ENCODE measurements at places on chromosomes 11 and 22.

DNA sequence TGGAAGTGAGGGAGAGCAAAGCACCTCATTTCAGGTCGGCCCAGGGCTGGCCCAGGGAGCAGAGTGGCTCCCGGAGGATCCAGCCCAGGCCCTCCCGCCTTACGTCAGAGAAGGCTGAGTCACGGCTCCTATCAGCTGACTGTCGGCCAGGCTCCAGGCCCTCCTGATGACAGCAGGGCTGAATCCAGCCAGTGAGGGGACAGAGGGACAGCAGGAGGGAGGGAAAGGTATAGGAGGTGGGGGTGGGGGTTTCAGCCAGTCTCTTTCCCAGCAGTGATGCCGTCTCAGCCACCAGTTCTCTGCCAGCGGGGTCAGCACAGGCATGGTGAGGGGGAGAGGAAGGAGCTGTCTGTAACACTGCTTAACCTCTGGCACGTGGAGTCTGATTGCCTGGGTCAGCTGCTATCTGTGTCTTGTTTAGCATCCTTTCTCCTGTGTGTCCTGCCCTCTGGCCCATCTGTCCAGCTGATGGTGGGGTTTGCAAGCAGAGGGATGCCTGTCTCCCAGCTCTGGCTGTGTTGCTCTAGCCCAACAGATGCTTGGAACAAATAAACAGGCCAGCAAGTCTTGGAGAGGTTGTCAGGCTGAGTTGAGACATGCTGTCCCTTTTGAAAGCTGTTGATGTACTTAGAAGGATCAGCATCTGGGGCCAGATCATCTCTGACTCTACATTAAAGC is 74.0 kb downstream of the ADAMTS15 start:
- DNase-seq: no peak

DNA sequence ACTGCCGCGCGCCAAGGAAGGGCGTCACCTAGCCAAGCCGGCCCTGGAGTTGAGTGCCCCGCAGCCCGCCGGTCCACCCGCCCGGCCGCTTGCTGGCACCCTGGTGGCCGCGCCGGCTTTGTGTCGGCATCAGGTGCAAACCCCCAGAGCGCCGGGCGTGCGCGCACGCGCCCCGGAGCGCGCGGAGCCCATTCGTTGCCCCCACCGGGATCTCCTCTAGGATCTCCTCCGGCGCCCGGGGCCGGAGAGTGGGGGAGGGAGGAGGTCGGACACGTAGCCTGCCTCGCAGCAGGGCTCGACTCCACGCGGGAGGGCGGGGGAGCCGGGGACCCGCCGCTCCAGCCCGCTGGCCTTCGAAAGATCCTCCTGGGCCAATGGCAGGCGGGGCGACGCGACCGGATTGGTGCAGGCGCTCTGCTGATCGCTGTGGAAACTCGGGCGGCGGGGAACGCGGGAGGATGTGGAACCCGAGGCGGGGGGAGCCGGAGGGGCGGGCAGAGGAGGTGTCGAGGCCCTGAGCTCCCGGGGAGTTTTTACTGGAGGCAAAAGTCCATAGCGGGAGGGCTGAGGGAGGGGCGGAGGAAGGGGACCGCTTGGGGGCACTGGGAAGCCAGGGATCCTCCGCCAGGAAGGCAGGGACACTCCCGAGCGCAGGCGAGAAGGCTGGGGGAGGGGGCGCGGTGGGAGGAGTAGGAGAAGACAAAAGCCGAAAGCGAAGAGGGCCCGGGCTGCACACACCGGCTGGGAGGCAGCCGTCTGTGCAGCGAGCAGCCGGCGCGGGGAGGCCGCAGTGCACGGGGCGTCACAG is at the start of gene FADS2:
TSS of gene FADS2 (plus strand) at position 730 of the 808 bp plus-strand sequence. CDS start 91 bp downstream, outside the sequence.
- DNase-seq: peak; percentile 58

- no peak for DNase-seq
Observed at GRCh38 chr11:27873664-27874063, 173.4 kb upstream of the BDNF start.

DNA sequence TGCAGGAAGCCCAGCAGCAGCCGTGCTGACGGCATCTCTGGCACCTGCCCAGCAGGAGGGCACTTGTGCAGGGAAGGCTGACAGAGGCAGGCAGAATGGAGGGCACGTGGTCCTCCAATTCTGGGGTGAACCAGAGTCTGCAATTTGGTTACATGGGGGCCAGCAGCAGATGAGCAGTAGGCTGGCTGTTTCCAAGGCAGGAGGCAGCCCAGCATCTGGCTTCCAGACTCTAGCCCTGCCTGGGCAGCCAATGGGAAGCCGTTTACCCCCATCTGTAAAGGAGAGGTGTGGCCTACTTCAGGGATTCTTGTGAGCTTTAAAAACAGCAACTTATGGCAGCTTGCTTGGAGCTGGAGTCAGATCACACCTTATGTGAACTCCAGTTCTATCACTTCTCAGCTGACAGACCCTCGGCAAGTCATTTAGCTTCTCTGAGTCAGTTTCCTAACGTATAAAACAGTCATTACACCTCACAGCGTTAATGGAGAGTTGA is 27.9 kb upstream of the RASL10A start:
- DNase-seq: no peak

GRCh38 chr11:126380909-126381308 is 25.4 kb downstream of the ST3GAL4 start:
- DNase-seq: no peak

DNA sequence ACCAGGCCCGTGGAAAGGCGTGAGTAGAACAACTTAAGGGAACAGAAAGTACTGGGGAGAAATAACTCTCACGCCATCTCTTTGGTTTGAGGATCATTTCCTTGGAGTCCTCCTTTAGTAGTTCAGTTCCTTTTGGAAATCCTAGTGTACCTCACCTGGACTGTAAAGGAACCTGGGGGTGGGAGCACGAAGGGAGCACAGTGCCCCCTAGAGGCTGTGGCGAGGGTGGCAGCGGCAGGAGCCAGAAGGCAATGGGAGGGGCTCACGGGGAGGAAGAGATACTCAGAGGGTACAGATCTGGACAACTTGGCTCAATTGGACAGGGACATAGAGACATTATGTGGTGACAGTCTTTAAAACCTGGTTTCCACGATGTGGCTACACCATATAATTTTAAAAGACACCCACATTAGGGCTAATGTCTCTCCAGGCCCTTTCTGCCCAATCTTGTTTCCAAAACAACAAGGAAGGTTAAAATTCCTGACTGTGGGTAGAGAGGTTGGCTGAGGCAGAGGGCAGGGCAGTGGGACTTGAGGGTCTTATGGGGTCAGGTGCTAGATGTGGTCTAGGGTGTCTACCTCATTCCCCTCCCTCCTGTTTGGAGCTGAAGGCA is 87.0 kb downstream of the CSNK2A3 start:
- DNase-seq: peak; percentile 66

DNA sequence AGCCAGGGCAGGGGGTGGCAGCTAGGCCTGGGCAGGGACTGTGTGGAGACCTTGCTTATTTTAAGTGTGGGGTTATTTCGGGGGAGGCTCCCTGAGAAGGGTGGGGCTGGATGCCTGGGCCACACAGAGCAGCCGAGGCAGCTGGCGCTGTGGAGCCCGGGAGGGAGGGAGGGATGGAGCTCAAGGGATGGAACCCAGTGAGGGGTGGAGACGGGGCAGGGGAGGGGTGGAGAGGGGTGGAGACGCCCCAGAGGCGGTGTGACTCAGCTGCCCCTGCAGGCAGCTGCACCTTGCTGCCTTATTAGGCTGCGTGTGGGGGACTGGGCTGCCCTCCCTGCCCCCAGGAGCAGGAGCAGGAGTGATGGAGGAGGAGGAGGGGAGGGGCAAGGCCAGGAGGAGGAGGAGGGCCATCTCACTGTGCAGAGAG is 9.8 kb upstream of the TSSC4 start:
- DNase-seq: no peak

GRCh38 chr11:120270386-120270785 is 30.4 kb downstream of the POU2F3 start:
- no peak for DNase-seq

DNA sequence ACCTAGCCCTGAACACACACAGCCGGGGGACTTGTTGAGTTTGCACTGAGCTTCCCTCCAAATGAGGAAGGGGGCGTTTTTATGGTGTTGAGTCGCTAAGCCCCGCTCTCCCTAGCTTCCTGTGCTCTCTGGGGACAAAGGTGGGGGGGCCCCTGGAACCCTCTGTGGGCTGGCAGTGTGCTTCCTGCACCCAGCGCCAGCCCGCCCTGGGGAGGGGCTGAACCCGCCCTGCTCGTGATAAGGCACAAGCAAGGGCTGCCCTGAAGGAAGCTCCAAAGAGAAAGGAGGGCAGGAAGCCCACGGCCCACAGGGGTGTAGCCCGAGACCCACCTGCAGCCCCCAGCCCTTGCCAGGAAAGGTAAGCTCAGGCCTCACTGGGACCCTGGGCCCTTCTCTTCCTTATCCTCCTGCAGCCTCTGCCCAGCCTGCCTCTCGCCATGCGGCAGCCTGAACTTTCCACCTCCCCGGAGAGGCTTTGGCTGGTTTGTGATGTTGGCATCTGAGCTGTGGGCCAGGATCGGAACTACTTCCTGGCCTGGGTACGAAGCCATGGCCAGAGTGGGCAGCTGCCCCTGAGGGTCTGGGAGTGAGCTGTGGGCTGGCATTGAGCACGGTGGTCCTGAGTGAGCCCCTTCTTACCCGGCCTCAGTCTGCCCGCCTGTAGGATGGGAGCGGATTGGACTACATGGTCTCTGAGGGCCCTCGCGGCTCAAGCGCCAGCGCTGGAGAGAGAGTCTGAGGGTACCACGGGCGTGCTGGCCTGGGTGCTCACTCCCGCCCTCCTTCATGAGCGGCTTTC is at the start of gene FERMT3:
TSS of gene FERMT3 (plus strand) at position 265 of the 799 bp plus-strand sequence. CDS start 644 bp downstream, outside the sequence.
- peak; percentile 70 for DNase-seq

GRCh38 chr11:68374531-68374930 is 62.1 kb downstream of the LRP5 start:
- DNase-seq: no peak

- no peak for DNase-seq
Observed at GRCh38 chr11:66981976-66982578, 7.0 kb downstream of the C11orf86 start.

DNA sequence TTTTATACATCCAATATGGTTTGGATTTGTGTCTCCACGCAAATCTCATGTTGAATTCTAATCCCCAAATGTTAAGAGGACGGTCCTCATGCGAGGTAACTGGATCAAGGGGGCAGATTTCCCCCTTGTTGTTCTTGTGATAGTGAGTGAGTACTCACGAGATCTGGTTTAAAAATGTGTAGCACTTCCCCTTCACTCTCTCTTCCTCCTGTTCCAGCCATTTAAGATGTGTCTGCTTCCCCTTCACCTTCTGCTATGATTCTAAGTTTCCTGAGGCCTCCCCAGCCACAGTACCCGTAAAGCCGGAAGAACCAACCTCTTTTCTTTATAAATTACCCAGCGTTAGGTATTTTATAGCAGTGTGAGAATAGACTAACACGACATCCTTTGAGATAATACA is 98.6 kb downstream of the TTC28 start:
- no peak for DNase-seq

- peak; percentile 93 for DNase-seq
Observed at GRCh38 chr11:236774-237767, at the start of gene PSMD13. PSMD13 (plus strand) TSS chr11:236976; CDS start chr11:237050, 74 bp downstream.

DNA sequence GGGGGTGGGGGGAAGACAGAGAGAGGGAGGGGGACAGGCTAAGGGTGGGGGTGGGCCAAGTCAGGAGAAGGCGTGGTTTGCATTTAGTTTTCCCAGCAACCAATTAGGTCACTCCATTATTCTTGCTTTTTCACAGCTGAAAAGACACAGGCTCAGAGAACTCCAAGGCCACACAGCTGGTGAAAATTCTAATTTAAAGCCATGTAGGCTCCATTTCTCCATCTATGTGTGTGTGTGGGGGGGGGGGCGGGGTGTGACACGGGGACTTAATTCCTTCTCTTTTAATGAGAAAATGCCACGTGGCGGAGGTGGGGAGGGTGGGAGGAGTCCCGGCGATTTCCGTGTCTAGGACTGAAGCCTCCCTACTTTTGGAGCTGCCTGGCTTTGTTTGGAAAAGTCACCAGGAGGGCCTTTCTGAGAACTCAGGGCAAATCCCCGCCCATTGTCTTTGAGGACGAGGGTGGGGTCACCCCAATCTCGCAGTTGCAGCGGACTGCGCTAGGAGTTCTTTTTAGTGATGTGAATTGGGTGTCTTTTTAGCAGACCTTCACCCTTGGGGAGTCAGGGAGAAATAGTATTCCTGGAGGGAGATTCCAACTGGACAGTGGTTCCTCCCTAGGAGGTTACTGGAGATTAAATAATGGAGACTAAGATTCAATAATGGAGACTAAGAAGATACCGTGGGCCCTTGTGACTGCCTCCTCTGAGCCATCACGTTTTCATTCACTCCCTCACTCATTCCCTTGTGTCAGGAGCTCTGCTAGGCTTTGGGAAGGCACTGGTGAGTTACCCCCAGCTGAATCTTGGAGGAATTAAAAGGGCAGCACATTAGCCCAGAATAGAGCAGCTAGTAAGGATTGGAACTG is 36.4 kb upstream of the PTPRJ start:
- DNase-seq: no peak

GRCh38 chr11:117851852-117852251 is 24.6 kb downstream of the FXYD6 start:
- no peak for DNase-seq

DNA sequence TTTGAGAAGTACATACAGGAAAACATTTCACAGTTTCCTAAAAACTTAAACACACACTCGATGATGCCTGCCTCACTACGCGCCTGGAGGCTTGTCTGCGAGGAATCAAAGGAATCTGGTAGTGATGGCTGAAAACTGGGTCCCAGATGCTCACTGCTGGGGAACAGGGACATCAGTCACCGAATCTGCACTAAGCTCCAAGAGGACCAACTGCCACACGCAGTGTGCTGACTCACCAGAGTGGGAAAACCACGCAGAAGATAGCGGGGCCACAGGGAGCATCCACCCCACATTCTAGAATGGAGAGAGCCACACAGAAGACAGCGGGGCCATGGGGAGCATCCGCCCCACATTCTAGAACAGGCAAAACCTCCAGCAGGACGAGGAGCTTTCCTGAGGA is 24.3 kb upstream of the MOB2 start:
- no peak for DNase-seq

GRCh38 chr22:47209040-47209514 is 446.6 kb downstream of the TBC1D22A start:
- DNase-seq: no peak

DNA sequence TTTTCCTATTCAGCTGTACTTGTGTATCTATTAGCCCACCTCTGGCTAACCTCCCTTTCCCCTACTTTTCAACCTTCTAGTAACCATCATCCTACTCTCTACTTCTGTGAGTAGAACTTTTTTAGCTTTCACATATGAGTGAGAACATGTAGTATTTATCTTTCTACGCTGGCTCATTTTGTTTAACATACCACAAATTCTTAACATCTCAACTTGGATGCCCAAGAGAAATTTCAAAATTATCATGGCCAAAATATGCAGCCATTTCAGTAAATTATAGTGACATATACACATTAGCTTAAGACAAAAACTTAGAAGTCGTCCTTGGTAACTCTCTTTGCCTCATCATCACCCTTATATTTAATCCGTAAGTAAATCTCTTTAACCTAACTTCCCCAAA is 34.7 kb downstream of the LUZP2 start:
- no peak for DNase-seq

GRCh38 chr11:65045728-65046127 is 4.7 kb downstream of the SAC3D1 start:
- DNase-seq: no peak

All from activated naive CD4-positive, alpha-beta T cell treated with Interleukin-2 at 50 U/mL for 16 hours (primary cell).